ENCODE measurements at places on chromosomes 3 and 15.

GRCh38 chr15:80677041-80677440 lies 18.1 kb upstream of the ABHD17C start:
- H3K4me1 ChIP-seq = no peaks in the 10 kb centered on the region
- H3K4me3 ChIP-seq = no peak overlapping the region
- H3K27ac ChIP-seq = no peak overlapping the region
- peaks cover 13% of the 10 kb centered on the region for H3K27me3 ChIP-seq

- H3K27ac ChIP-seq = no peak overlapping the region
- no peak overlapping the region for H3K4me3 ChIP-seq
- no peaks in the 10 kb centered on the region for H3K4me1 ChIP-seq
- no peak for DNase-seq
These were observed 367.9 kb upstream of the PROK2 start for GRCh38 chr3:72152551-72153476.

- H3K36me3 ChIP-seq = no peaks in the 10 kb centered on the region
- no peak overlapping the region for H3K27ac ChIP-seq
- H3K4me3 ChIP-seq = no peak overlapping the region
These were observed 8.8 kb downstream of the NUSAP1 start for GRCh38 chr15:41341519-41341918.

DNA sequence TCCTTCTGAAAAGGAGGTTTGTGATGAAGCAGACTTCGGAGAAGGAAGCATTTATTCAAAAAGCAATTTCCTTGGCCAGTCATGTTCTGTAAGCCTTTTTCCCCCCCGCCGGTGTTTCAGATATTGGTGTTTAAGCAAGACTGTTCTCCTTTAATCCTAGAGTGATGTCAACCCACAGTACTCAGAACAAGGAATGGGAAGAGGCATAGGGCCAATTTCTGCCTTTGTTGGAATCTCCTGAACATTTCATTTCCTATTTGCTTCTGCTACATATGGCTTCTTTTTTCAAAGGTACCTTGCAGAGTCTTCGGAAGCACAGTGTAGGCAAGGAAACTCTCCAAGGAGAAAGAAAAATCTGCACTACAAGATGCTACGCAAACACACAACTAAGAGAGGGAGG lies 713.1 kb upstream of the CFAP20DC start:
- H3K27me3 ChIP-seq = no peaks in the 10 kb centered on the region
- DNase-seq = no peak
- no peak overlapping the region for H3K27ac ChIP-seq
- H3K4me3 ChIP-seq = no peak overlapping the region
- peaks cover 5% of the 10 kb centered on the region for H3K4me1 ChIP-seq

- H3K36me3 ChIP-seq = no peaks in the 10 kb centered on the region
- no peak for DNase-seq
- no peak overlapping the region for H3K4me3 ChIP-seq
- H3K4me1 ChIP-seq = no peaks in the 10 kb centered on the region
- no peak overlapping the region for H3K27ac ChIP-seq
These were observed 42.2 kb downstream of the DMXL2 start for GRCh38 chr15:51580385-51580784.

- no peak for DNase-seq
- no peaks in the 10 kb centered on the region for H3K4me1 ChIP-seq
- no peaks in the 10 kb centered on the region for H3K27me3 ChIP-seq
- no peak overlapping the region for H3K4me3 ChIP-seq
These were observed 44.4 kb downstream of the TTBK2 start for GRCh38 chr15:42876224-42876623.

GRCh38 chr3:174444391-174444790 lies 414.7 kb upstream of the NAALADL2 start:
- no peaks in the 10 kb centered on the region for H3K36me3 ChIP-seq
- H3K4me3 ChIP-seq = no peak overlapping the region
- peaks cover 4% of the 10 kb centered on the region for H3K27me3 ChIP-seq
- peaks cover 5% of the 10 kb centered on the region for H3K4me1 ChIP-seq
- DNase-seq = no peak

- H3K36me3 ChIP-seq = no peaks in the 10 kb centered on the region
- no peak overlapping the region for H3K4me3 ChIP-seq
- no peak overlapping the region for H3K27ac ChIP-seq
- peaks cover 71% of the 10 kb centered on the region for H3K27me3 ChIP-seq
- no peak for DNase-seq
These were observed 48.5 kb upstream of the CCDC174 start for GRCh38 chr3:14602804-14603644.

- H3K27me3 ChIP-seq = no peaks in the 10 kb centered on the region
- DNase-seq = no peak
- no peaks in the 10 kb centered on the region for H3K36me3 ChIP-seq
- H3K4me3 ChIP-seq = no peak overlapping the region
- no peak overlapping the region for H3K27ac ChIP-seq
- H3K4me1 ChIP-seq = peaks cover 18% of the 10 kb centered on the region
These were observed 4.1 kb downstream of the CELF6 start for GRCh38 chr15:72315706-72316370.

GRCh38 chr3:87805670-87806069 lies 253.1 kb downstream of the CGGBP1 start:
- no peaks in the 10 kb centered on the region for H3K4me1 ChIP-seq
- H3K36me3 ChIP-seq = no peaks in the 10 kb centered on the region
- H3K27me3 ChIP-seq = no peaks in the 10 kb centered on the region
- H3K27ac ChIP-seq = no peak overlapping the region
- DNase-seq = no peak
- H3K4me3 ChIP-seq = no peak overlapping the region

- no peaks in the 10 kb centered on the region for H3K27me3 ChIP-seq
- H3K27ac ChIP-seq = peak overlapping the region; percentile 94
- H3K36me3 ChIP-seq = no peaks in the 10 kb centered on the region
These were observed 128.3 kb upstream of the BHLHE40 start for GRCh38 chr3:4850928-4851265.

GRCh38 chr3:150170852-150171520 lies 200.3 kb upstream of the PFN2 start:
- H3K36me3 ChIP-seq = no peaks in the 10 kb centered on the region
- DNase-seq = no peak
- no peaks in the 10 kb centered on the region for H3K27me3 ChIP-seq
- no peak overlapping the region for H3K4me3 ChIP-seq

- no peak overlapping the region for H3K4me3 ChIP-seq
- H3K36me3 ChIP-seq = no peaks in the 10 kb centered on the region
- peaks cover 19% of the 10 kb centered on the region for H3K27me3 ChIP-seq
These were observed 8.8 kb upstream of the FAM174B start for GRCh38 chr15:92664178-92664900.

- DNase-seq = no peak
- H3K36me3 ChIP-seq = no peaks in the 10 kb centered on the region
- H3K4me3 ChIP-seq = no peak overlapping the region
- no peaks in the 10 kb centered on the region for H3K4me1 ChIP-seq
- no peaks in the 10 kb centered on the region for H3K27me3 ChIP-seq
These were observed 166.6 kb downstream of the NR1D2 start for GRCh38 chr3:24111711-24112110.

- H3K36me3 ChIP-seq = peaks cover 3% of the 10 kb centered on the region
- H3K4me1 ChIP-seq = no peaks in the 10 kb centered on the region
- DNase-seq = no peak
- H3K27me3 ChIP-seq = no peaks in the 10 kb centered on the region
- no peak overlapping the region for H3K4me3 ChIP-seq
- no peak overlapping the region for H3K27ac ChIP-seq
These were observed 37.6 kb downstream of the TMCC1 start for GRCh38 chr3:129855832-129856419.

- no peak overlapping the region for H3K4me3 ChIP-seq
- peaks cover 23% of the 10 kb centered on the region for H3K4me1 ChIP-seq
- peaks cover 9% of the 10 kb centered on the region for H3K27me3 ChIP-seq
These were observed 1.9 kb upstream of the VWA5B2 start for GRCh38 chr3:184227481-184227935.

DNA sequence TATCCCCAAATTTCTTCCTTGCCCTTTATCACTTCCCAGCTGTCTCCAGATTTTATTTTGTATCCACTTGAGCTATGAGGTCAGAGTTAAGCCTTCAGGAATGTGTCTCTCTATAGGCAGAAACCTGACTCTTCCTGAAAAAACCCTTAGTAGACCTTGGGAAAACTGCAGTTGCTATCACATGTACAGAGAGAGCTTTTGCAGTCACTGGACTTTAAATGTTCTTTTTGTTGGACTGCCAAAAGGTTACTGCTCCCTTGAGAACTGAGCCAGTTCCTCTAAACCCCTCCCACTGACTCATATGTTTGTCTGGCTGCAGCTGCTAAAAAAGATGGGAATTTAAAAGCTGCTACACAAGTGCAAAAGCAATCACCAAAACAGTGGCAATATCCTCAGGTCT lies 169.1 kb upstream of the CCDC54 start:
- no peaks in the 10 kb centered on the region for H3K27me3 ChIP-seq
- H3K4me3 ChIP-seq = no peak overlapping the region
- no peaks in the 10 kb centered on the region for H3K4me1 ChIP-seq
- no peaks in the 10 kb centered on the region for H3K36me3 ChIP-seq
- H3K27ac ChIP-seq = no peak overlapping the region

DNA sequence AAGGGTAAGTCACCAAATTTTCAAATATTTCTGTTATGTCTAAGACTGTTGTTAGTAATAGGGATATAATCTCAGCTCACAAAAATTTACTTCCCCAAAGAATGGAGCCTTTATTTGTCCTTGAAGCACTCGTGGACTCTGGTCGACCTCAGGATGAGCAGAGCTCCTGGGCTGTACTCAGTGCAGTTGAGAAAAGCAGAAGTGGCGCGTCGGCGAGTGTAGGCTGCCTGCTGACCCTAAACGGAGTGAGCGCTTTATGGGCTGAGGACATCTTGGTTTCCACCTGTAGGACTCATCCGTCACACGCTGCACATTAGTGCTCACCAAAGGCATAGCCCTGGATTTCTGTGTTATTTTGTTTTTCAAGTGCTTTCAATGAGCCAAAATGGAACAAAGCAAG lies 11.0 kb downstream of the GABRA5 start:
- DNase-seq = no peak
- no peaks in the 10 kb centered on the region for H3K36me3 ChIP-seq
- H3K27me3 ChIP-seq = peaks cover 3% of the 10 kb centered on the region
- no peak overlapping the region for H3K27ac ChIP-seq

- no peaks in the 10 kb centered on the region for H3K27me3 ChIP-seq
- H3K4me1 ChIP-seq = peaks cover 8% of the 10 kb centered on the region
- DNase-seq = peak; percentile 50
- H3K27ac ChIP-seq = no peak overlapping the region
These were observed 164.5 kb downstream of the XXYLT1 start for GRCh38 chr3:195106418-195106906.

- H3K4me1 ChIP-seq = no peaks in the 10 kb centered on the region
- no peaks in the 10 kb centered on the region for H3K36me3 ChIP-seq
- peaks cover 12% of the 10 kb centered on the region for H3K27me3 ChIP-seq
- no peak overlapping the region for H3K4me3 ChIP-seq
- no peak overlapping the region for H3K27ac ChIP-seq
- DNase-seq = no peak
These were observed 8.1 kb upstream of the LRRC2 start for GRCh38 chr3:46574243-46574646.

DNA sequence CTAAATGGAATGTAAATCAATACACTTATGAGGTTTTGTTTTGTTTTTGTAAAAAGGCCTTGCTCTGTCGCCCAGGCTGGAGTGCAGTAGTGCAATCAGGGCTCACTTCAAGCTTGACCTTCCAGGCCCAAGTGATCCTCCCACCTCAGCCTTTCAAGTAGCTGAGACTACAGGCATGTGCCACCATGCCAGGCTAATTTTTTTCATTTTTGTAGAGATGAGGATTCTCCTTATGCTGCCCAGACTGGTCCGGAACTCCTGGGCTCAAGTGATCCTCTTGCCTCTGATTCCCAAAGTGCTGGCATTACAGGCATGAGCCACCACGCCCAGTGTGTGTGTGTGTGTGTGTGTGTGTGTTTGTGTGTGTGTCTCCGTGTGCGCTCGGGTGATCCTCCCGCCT lies 1.3 kb upstream of the TRIP4 start:
- no peaks in the 10 kb centered on the region for H3K36me3 ChIP-seq
- H3K4me1 ChIP-seq = peaks cover 25% of the 10 kb centered on the region
- no peak overlapping the region for H3K27ac ChIP-seq
- H3K4me3 ChIP-seq = no peak overlapping the region
- DNase-seq = no peak

DNA sequence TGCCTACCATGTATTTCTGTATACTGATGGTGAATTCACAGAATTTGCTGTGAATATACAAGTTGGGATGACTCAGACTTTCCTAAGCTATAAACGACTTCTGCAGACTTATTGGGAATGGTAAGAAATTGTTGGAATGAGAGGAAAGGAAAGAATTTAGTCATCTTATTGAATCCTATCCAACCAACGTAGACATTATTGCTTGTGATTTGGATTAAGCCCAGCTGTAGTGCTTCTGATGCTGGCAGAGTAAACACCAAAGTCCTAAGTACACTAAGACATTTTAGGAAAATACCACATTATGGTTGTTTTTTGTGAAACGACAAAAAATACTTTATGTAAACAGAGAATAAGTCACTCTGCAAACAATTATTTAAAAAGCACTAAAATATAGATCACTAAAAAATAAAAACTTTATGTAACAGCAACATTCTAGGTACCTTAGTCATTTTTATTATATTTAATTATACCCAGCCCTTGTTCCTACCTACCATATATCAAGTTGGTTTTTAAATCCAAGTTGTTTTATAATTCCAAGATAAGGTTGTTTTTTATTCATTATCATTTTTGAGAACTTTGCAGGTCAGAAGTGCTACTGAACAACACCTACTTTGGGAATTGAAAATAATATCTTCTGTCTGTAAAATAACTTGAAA lies 99.2 kb upstream of the MLF1 start:
- H3K27me3 ChIP-seq = no peaks in the 10 kb centered on the region
- H3K27ac ChIP-seq = no peak overlapping the region
- no peaks in the 10 kb centered on the region for H3K4me1 ChIP-seq

DNA sequence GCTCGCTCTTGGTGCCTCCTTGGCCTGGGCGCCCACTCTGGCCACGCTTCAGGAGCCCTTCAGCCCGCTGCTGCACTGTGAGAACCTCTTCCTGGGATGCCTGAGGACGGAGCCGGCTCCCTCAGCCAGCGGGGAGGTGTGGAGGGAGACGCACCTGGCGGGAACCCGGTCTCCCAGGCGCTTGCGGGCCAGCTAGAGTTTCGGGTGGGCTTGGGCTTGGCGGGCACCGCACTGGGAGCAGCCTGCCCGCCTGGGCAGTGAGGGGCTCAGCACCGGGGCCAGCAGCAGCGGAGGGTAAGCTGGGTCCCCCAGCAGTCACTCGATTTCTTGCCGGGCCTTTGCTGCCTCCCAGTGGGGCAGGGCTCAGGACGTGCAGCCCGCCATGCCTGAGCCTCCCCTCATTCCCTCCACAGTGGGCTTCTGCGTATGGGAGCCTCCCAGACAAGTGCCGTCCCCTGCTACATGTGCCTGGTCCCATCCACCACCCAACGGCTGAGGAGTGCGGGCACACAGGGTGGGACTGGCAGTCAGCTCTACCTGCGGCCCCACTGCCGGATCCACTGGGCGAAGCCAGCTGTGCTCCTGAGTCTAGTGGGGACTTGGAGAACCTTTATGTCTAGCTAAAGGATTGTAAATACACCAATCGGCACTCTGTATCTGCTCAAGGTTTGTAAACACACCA lies 708.7 kb downstream of the VGLL3 start:
- H3K4me3 ChIP-seq = no peak overlapping the region
- no peaks in the 10 kb centered on the region for H3K27me3 ChIP-seq
- no peaks in the 10 kb centered on the region for H3K4me1 ChIP-seq
- no peak for DNase-seq
- H3K27ac ChIP-seq = no peak overlapping the region

- DNase-seq = no peak
- H3K4me1 ChIP-seq = peaks cover 12% of the 10 kb centered on the region
- no peak overlapping the region for H3K4me3 ChIP-seq
- no peak overlapping the region for H3K27ac ChIP-seq
- no peaks in the 10 kb centered on the region for H3K27me3 ChIP-seq
These were observed 3.2 kb downstream of the GBE1 start for GRCh38 chr3:81758275-81758674.
